ENCODE measurements at places on chromosomes 11 and 22. TPM values are rescaled to one million over a fixed set of nuclear protein-coding genes. Genes with fewer than 3 reads are reported as not detected.

The FAM83F gene
- not detected for polyA plus RNA-seq

The BET1L gene
- polyA plus RNA-seq = 75.2 TPM

The SIK3 gene
- 16.2 TPM for polyA plus RNA-seq

The FZD4 gene
- polyA plus RNA-seq = not detected

The OR52I1 gene
- polyA plus RNA-seq = not detected

The TTC36 gene
- 0.39 TPM for polyA plus RNA-seq

DNA sequence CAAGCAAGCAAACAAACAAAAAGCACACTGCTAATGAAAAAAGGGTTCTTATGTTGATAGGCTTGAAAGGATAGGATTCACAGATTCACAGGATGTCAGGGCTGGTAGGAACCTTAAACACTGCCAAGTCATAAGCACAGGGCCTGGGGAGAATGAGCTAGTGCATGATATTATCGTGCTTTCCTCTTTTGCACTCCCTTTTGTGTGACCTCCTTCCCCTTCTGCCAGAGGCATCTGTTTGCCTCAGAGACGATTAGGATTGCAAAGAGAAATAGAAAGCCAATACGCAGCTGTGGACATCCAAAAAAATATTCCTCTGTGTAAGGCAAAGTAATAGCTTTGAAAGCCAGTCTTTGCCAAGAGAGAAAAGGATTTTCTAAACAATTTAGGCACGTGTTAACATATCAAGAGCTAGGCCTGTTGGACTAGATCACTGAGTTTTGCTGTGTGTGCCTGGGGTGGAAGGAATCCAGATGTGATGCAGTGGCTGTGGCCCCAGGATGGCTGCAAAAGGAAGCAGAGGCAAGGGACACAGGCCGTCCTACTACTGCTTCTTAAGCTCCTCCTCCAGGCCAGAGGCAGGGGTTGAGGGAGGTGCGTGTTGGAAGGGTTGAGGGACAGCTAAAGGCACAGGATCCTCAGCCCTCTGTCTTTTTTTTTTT is 30.6 kb downstream of the MCHR1 start:
- no peak for DNase-seq

DNA sequence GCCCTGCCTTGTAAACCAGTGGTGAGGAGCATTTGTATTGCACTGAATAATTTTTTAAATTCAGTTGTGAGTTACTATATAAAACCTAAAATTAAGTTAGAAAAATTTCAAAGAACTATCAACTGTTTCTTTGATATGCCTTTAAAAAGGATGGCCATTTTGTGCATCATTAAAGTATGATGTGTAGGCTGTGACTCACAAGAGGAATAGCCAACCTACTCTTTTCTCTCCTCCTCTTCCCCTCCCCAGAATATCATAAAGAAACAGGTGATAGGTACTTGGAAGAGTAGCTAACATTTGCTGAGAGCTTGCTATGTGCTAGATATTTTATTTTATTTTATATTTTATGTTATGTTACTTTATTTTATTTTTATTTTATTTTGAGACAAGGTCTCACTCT is 10.6 kb upstream of the PIK3C2A start:
- no peak for DNase-seq

DNA sequence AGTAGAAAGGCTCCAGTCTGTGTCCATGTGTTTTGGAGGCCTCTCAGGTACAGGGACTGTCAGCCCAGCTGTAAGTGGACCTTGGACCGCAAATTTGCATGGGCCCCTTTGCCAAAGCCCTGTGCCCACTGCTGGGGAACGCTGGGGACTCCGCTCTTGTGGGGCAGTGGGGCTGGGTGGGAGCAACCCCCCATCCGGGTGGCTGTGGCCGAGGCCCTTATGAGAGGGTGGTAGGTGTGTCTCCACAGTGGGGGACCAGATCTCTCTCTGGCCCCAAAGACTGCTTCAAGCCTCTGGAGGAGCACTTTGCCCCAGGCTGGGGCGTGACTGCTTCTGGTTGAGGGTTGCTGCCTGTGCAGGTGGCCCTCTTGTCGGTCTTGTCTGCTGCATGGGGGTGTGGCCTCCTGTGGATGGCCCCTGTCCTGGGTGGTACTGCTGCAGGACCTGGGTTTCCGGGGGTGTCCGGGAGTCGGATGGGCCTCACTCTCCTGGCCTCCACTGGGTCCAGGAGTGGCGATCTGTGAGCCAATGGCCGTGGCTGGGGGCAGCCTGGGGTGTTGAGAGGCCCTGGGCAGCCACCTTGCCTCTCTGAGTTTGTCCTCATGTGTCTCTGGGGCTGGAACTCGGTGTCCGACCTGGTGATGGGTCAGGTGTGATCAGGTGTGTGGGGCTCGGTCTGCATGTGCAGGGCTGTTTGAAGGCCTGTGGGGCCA is 15.9 kb downstream of the KCNQ1 start:
- no peak for DNase-seq

DNA sequence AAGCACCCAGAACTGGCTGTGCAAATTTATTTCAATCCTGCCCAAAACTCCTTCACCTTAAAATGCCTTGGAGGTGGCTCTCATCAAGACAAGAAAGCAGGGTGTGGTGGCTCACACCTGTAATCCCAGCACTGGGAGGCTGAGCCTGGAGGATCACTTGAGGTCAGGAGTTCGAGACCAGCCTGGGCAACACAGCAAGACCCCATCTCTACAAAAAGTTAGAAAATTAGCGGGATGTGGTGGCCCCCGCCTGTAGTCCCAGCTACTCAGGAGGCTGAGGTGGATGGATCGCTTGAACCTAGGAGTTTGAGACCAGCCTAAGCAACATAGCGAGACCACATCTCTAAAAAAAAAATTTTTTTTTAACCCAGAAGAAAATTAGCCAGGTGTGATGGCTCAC is 689 bp upstream of the RAB39A start:
- DNase-seq = no peak

DNA sequence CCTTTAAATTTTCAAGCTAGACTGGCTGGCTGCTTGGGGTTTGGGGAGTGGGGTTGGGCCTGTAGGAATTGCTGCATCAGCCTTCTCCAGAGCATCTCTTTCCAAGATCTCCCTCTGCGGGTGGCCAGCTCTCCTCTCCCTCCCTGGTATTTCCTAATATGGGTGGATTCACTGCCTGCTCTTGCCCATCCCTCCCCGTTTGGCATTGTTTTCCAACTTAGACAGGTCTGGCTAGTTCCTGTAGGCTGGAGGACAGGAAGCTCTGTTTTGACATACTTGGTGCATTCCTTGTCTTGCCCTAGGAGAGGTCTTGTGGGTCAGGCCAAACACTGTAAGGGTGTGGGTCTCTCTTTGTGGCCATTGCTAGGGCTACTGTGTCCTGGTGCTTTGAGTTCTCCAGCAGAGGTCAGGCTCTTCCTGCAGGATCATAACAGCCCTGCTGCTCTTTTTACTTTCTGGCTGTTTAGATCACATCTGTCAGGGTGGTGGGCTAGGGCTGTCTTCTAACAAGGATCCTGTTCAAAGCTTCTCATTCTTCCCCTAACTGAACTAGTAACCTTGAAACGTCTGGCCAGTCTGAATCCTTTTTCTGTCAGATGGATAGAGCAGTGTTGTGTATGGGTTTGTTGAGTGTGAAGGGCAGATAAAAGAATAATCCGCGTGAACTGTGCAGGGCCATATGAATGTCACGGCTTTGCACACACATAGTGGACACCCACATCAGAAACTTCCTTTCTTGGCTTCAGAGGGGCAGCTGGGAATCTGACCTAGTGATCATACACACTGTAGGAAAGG is 18.3 kb upstream of the MICALL1 start:
- no peak for DNase-seq

GRCh38 chr22:50600538-50600937 is at the start of gene MAPK8IP2:
Gene MAPK8IP2 (plus strand): TSS chr22:50600793. CDS start chr22:50600819, 26 bp downstream.
- no peak for DNase-seq

DNA sequence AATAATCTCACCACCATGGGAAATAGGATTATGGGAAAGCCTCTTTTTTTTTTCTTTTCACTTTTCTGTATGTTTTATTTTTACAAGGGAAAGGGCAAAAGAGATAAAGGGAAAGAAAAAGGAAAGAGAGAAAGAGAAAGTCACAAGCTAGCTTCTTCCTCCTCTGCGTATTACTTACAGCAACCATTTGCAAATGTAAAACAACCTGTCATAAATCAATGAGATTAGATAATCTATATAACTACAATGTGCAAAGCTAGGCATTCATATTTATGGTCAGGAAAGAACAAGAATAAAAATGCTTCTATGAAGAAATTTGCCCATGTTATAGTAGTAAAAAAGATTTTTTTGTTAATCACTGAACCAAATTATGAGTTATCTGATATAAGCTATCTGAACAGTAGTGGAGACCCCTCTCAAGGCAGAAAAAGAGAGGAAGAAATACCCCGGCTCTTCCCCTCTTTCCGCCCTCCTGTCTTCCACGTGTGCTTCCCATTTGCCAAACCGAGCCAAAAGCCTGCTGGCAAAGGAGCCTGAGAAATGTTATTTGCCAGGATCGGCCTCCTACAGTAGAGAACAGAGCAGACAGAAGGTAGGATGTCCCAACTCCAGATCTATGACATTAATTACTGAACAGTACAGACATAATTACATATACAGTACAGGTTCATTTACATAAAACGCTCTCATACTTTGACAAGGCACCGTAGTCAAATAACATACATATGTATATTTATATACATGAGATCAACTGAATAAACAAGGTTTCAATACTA is 50.2 kb downstream of the ARHGAP32 start:
- DNase-seq = no peak

- no peak for DNase-seq
Observed at GRCh38 chr11:129611661-129612446, 203.8 kb upstream of the TMEM45B start.

DNA sequence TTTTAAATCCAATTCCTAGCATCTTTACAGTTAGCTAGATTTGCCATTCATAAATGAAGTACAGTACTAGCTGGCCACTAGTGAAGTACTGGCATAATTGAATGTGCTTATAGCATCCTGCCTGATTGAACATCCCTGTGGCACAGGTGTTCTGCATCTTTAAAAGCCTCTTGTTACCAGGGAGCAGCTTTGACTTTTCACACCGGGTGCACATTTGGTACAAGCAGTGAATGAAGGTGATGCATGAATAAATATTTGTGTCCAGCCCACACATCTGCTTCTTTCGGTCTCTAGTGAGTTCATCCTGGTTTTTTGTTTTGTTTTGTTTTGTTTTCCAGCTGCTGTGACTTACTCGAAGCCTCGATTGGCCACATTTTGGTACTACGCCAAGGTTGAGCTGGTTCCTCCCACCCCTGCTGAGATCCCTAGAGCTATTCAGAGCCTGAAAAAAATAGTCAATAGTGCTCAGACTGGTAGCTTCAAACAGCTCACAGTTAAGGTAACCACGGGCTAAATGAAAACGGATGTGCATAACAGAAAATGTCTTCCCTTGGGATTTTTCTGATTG is 5.3 kb downstream of the ATP5MG start:
- no peak for DNase-seq

GRCh38 chr11:42774567-42774966 is 537.2 kb upstream of the API5 start:
- no peak for DNase-seq

GRCh38 chr22:26479043-26479791 is 4.4 kb downstream of the HPS4 start:
- DNase-seq = no peak

Measured in naive thymus-derived CD8-positive, alpha-beta T cell (primary cell).